AG10803 (cell line): ENCODE measurements at places on chromosomes 11 and 22.

- DNase-seq, result no peak
These were observed 2.8 kb downstream of the MTNR1B start for GRCh38 chr11:92972248-92972647.

GRCh38 chr11:42972741-42973140, 339.1 kb upstream of the API5 start:
- no peak for DNase-seq

GRCh38 chr11:121240650-121241303, 51.8 kb upstream of the SC5D start:
- peak; percentile 61 for DNase-seq

GRCh38 chr11:36002796-36003195, 58.9 kb downstream of the LDLRAD3 start:
- DNase-seq, result no peak

DNA sequence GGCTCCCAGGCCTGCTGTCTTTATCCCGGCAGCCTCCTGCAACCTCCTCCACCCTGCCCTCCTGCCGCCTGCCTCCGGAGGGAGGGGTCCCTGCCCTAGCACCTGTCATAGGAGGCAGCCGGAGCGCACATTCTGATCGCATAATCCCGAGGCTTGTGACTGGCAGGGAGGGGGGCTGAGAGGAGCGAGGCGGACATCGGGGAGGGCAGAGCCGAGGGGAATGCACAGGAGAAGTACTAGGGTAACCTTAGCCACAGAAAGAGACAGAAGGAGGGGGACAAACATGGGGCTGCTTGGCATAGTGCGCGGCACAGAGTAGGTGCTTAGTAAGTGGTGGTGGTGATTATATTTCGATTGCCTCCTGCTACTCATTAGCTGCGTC, 9.2 kb upstream of the ALX4 start:
- no peak for DNase-seq

GRCh38 chr11:16299390-16299789, 57.0 kb downstream of the SOX6 start:
- no peak for DNase-seq

GRCh38 chr11:44112091-44112821, 16.8 kb downstream of the EXT2 start:
- DNase-seq, result peak; percentile 87

GRCh38 chr11:6603287-6604080, at the start of the genes ILK and RRP8:
TSS of gene ILK (plus strand) at chr11:6603774. CDS start at chr11:6604272, 498 bp downstream.
TSS of gene RRP8 (minus strand) at chr11:6603616. CDS start at chr11:6603502, 114 bp downstream.
- peak; percentile 87 for DNase-seq
